ENCODE measurements at places on chromosomes 7 and 10.

DNA sequence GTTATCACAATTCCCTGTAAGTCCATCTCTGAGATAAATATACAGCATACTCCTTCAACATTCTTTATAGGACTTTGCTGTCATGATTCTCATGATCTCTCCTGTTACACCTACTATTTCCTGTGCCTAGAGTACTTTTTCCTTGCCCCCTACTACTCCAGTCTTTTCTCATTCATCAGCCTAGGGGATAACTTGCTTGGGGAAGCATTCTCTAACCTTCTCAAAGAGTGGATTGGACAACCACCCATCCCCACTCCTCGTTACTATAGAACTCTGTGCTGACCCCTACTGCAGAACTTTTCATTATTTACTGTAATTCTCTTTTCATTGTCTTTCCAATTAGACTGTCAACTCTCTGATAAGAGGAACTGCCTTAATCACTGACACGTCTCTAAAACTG is 57.4 kb upstream of the TFEC start:
- no peak for DNase-seq

GRCh38 chr7:42198974-42199668 is 37.9 kb downstream of the GLI3 start:
- no peak for DNase-seq

- DNase-seq: no peak
Measured at GRCh38 chr10:58950618-58951017, 225.8 kb upstream of the PHYHIPL start.

- no peak for DNase-seq
Measured at GRCh38 chr10:52488606-52489485, 174.8 kb downstream of the DKK1 start.

- no peak for DNase-seq
Measured at GRCh38 chr7:66257481-66257880, 52.3 kb downstream of the TPST1 start.

DNA sequence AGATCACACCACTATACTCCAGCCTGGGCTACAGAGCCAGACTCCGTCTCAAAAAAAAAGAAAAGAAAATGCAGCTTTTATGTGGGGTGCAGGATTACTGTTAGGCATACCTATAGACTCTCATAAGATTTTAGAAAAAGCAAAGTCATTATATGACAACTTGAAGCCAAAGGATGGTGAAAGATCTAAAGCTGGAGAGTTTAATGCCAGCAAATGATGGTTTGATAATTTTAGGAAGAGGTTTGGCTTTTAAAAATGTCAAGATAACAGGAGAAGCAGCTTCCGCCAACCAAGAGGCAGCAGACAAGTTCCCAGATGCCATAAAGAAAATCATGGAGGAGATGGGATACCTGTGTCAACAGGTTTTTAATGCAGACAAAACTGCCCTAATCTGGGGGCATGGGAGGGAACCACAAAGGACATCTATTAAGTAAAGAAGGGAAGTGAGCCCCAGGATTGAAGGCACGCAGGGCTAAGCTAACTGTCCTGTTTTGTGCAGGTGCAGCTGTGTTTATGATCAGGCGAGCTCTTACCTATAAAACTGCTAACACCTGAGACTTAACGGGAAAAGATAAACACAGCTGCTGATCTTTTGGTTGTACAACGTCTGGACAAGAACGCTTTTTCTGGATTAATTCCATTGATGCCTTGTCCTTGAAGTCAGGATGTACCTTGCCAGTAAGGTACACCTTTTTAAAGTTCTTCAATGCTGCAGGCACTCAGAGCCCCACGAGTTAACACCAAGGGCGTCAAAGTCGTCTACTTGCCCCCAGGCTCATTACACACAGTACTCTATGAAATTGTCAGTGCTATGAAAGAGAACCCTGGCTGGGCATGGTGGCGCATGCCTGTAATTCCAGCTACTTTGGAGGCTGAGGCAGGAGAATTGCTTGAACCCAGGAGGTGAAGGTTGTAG is 10.5 kb upstream of the ANKRD61 start:
- DNase-seq: no peak

- DNase-seq: no peak
Measured at GRCh38 chr7:120865191-120865981, 7.4 kb upstream of the TSPAN12 start.

DNA sequence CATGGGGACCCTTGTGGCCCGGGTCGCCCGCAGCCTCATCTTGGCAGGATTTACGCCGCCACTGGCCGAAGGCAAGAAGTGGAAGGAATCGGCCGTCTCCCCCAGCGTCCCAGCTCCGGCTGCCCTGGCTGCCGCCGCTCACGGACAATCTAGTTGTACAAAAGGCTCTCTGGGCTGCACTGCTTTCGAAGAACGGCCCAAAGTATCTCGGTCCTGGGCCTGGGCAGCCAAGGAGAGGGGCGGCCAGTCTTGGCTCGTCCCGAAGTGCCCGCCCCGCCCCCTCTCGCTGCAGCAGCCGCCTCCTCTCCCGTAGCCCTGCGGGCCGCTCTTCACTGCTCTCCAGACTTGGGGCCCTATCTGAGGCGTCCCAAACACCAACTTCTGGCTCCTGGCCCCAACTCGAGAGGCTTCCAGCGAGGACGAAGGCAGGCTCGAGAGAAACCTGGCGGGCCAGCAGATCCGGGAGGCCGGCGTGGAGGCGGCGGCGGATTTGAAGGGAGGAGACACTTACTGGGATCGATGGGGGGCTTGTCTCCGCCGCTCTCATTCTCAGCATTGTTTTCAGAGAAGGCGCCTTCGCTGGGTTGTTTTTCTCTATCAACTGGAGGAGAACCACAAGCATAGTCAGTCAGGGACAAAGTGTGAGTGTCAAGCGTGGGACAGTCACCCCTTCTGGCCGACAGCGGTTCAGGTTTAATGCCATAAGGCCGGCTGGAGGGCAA is 809 bp downstream of the HOXA9 start:
- DNase-seq: no peak

DNA sequence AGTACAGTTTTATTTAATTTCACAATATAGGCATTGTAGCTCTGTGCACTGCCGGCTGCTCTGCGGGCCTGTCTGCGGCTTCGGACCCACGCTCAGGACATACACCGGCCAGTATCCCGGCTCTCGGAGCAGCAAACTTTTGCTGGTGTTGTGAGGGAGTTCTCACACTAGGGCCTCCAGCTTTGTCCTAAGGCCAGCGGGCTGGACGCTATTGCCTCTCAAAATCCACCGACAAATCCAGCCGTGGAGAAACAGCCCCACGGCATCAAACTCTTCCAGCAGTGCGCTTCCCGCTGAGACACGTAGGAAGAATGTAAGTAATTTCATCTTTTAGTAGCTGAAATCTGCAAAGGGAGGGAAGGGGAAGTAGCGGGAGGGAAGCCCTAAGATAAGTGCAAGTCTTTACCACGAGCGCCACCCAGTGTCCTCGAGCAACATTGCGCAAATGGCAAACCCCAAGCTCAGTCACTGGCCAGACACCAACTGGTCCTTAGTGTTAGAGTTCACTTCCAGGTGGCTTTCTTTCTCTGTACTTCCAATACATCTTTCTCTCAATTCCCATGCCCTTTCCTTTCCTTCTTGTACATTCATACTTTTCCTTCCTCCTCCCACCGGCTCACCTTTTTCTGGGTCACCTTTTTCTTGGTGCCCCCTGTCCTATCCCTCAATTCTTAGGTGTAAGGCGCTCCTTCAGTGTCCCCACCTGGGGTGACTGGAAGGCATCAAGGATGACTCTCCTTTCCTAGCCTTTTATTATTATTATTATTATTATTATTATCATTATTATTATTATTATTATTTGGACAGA is 3.0 kb upstream of the DLX5 start:
- peak; percentile 56 for DNase-seq

DNA sequence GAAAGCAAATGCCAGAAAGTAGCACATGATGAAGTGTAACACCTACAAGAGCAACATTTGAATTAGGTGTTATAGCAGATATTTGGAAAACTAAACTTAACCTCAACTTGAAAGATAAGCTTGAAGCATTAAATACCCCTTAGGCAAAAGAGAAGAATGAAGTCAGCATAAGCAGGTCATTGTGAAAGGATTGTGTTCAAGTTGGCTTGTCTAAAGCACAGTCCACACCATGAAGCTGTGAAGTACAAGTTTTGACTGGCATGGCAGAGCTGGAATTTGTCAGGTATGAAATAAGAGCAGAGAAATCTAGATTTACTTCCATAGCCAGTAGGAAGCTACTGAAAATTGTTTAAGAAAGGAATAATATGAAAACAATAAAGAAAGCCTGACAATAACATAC is 480.3 kb upstream of the POT1 start:
- no peak for DNase-seq

GRCh38 chr7:55309040-55309991 is 55.8 kb upstream of the LANCL2 start:
- DNase-seq: peak; percentile 57

GRCh38 chr7:116232350-116232749 is 22.0 kb downstream of the TES start:
- DNase-seq: no peak

GRCh38 chr7:150845421-150845861 is 6.9 kb upstream of the AOC1 start:
- no peak for DNase-seq

DNA sequence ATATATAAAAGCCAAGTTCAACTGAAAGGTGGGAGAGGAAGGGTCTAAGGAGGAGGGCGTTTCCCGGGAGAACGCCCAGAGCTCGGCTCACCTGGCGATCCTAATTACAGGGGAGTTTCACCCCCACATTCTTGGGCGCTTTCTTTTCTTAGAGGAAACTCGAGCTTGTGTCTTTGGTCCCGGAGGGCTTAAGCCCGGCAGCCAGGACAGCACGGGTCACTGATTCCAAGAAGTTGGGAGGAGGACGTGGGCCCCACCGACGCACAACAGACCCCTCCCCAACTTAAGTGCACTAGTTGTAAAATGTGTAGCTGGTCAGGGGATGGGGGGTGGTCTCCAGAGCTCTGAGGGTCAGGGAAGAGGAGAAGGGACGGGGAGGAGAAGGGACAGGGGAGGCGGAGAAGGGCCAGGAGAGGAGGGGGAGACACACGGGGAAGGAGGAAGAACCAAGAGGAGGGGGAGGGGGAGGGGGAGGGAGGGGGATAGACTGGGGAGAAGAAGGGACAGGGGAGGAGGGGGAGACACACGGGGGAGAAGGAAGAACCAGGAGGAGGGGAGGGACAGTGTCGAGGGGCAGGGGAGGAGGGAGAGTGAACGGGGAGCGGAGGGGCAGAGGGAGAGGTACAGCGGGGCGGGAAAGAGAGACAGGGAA is 874 bp downstream of the BAIAP2L1 start:
- DNase-seq: no peak

DNA sequence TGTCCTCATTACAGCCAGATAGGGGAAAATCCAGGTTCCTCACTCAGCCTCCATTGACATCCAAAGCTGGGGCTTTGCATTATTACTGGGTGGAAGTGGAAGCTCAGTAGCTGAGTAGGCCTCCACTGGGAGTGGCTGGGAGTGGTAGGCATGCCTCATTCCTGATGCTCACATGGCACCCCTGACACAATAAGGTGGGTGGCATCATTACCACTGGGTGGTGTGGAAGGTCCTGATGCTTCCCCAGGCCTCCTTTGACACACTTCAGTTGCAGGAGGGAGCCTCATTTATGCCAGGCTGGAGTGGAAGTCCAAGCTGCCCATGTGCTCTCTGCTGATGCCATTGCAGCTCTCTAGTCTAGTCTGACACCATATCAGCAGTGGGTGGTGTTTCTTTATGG is 48.2 kb upstream of the GPR141 start:
- no peak for DNase-seq

DNA sequence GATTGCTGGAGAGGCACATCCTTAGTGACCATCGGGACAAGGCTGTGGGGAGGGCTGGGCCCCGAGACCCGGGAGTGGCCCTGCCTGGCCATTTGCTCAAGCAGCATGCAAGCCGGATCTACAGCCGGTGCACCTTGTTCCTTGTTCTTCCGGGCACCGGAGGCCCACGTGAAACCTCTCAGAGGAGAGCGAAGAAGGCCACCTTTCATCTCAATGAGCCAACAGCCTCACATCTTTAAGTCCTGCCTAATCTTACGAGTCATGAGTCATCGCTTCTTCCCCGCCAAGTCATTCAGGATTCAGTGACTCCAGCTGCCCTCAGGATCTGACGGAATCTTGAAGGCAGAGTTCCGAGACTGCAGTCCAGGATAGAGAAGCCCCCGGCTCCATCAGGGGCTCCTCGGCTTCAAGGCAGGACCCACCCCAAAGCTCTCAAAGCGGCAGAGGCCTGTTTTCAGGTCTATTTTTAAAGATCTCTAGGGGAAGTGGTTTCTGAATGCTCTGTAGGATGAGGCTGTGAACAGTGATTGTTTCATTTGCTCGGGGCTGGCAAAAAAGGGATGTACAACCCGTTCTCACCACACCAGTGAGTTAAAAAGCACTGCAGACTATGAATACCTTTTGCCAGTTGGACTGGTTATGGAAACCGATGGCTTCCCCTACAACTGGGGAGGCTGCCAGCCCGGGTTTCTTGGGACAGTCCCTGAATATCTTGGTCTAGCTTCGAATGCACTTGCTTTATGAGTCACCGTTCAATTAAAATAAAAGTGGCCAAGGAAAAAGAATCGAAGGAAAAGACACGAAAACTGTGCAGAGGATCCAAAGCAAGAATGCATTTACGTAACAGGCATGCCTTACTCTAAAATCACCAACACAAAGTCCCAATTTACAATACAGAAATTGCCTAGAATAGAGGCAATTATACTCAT is 57.2 kb upstream of the ECHDC3 start:
- peak; percentile 49 for DNase-seq

DNA sequence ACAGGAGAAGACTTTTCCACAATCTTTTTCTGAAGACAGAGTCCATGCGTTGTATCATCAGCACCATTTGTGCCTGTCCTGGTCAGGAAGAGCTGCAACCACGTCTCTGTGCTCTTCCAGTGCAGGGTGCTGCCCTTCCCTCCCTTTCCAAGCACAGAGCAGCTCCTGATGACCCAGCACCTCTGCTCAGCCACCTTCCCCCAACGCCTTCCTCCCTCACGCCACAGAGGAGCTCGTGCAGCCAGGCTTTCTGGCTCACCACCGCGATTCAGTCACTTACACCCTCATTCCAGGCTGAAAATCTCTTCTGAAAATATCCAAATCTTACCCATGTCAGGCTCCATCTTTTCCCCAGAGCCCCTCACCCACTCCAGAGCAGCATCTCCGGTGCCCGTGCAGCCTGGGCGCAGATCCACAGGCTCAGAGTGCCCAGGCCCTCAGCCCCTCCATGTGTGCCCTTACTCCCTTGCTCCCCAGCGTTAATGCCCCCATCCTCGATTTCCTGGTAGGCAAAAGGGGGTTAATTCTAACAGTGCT is 181.5 kb downstream of the DIP2C start:
- DNase-seq: no peak

DNA sequence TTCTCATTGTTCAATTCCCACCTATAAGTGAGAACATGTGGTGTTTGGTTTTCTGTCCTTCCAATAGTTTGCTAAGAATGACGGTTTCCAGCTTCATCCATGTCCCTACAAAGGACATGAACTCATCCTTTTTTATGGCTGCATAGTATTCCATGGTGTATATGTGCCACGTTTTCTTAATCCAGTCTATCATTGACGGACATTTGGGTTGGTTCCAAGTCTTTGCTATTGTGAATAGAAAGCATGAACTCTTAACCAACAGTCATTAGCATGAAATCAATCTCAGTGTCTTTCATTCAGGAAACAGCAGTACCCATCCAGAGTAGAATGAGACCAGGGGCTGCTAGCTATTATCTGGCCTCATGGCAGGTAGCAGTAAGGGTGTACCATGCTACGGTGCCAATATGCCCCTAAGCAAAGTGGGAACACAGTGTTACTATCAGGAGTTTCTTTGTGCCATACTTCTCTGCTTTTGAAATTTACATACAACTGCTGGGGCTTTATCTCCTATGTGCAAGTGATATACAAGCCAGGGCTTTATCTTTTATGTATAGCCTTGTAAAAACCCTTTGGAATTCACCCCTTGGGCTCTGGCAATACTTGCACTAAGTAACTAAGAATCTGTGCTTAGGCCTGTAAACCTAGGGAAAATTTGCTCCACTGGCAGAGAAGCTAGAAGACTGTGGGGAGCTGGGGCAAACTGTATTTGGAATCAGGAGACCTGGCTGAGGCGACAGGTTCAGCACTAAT is 5.4 kb downstream of the PON2 start:
- no peak for DNase-seq
